ENCODE measurements at places on chromosomes 5 and 9.

DNA sequence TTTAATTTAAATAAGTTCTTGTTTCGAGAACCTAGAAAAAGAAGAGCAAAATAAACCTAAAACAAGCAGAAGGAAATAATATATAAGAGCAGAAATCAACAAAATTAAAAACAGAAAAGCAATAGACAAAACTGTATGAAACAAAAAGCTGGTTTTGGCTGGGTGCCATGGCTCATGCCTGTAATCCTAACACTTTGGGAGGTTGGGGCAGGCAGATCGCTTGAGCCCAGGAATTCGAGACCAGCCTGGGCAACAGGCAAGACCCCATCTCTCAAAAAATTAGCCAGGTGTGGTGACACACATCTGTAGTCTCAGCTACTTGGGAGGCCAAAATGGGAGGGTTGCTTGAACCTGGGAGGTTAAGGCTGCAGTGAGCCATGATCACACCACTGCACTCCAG lies 59.2 kb upstream of the OTP start:
- no peaks in the 10 kb centered on the region for H3K27me3 ChIP-seq
- peaks cover 47% of the 10 kb centered on the region for H3K36me3 ChIP-seq
- no peak overlapping the region for H3K27ac ChIP-seq
- no peak for DNase-seq
- peaks cover 17% of the 10 kb centered on the region for H3K4me1 ChIP-seq

DNA sequence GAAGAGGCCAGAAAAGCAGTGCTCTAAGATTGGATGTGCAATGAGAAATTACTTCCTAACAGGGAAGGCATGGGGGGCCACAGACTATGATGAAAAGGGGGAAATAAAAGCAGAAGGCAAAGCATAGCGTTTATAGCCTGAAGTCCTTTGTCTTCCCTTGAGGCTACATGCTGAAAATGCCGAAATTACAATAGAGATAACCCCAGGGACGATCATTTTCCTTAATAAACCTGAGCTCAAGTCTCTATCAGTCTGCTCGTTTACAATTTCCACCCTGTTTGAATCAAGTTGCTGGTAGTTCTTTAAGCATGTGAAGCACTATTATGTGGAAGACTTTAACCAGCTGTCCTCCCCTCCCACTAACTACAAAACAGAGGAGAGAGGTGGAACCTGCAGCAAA lies 60.4 kb downstream of the FREM1 start:
- no peak overlapping the region for H3K27ac ChIP-seq

GRCh38 chr9:12091865-12092527 lies 601.2 kb upstream of the TYRP1 start:
- H3K4me3 ChIP-seq, result no peak overlapping the region
- H3K27me3 ChIP-seq, result no peaks in the 10 kb centered on the region
- no peak overlapping the region for H3K27ac ChIP-seq
- H3K4me1 ChIP-seq, result no peaks in the 10 kb centered on the region

GRCh38 chr9:83572524-83572923 lies 34.3 kb upstream of the FRMD3 start:
- peaks cover 3% of the 10 kb centered on the region for H3K36me3 ChIP-seq
- no peaks in the 10 kb centered on the region for H3K27me3 ChIP-seq
- H3K4me1 ChIP-seq, result peaks cover 8% of the 10 kb centered on the region
- no peak overlapping the region for H3K4me3 ChIP-seq
- no peak for DNase-seq

- H3K4me1 ChIP-seq, result peaks cover 11% of the 10 kb centered on the region
- no peak overlapping the region for H3K4me3 ChIP-seq
- H3K27ac ChIP-seq, result no peak overlapping the region
- H3K36me3 ChIP-seq, result no peaks in the 10 kb centered on the region
These were observed 80.0 kb upstream of the LRRTM2 start for GRCh38 chr5:138955013-138955660.
